ENCODE measurements at places on chromosomes 12 and 14.

- peak; percentile 31 for DNase-seq
These were observed 16.7 kb downstream of the SNRNP35 start for GRCh38 chr12:123474485-123475245.

- DNase-seq, result no peak
These were observed 303.4 kb downstream of the KCNC2 start for GRCh38 chr12:74906224-74906623.

GRCh38 chr14:75442642-75443041 lies 14.8 kb downstream of the JDP2 start:
- DNase-seq, result no peak

- no peak for DNase-seq
These were observed 439.9 kb upstream of the RGS6 start for GRCh38 chr14:71492346-71492745.

- DNase-seq, result no peak
These were observed 15.7 kb upstream of the VSIG10 start for GRCh38 chr12:118119449-118119879.

DNA sequence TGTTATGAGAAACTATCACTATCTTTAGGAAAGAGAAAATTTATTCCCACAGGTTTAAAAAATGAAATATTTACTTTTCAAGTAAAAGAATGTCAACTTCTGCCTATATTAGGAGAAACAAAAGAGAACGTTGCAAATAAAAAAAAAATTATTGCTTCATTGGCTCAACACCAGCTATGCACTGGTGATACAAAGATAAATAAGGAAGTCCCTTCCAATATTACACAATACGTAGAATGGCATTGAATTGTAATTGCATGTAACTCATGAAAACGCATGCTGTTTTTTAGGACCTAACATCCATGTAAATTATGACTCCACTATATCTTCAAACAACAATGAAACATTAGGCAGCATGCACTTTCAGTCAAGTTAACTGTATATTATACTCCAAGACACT lies 56.4 kb upstream of the RERGL start:
- no peak for DNase-seq

- no peak for DNase-seq
These were observed 34.3 kb downstream of the SLC15A4 start for GRCh38 chr12:128789356-128789929.

- DNase-seq, result no peak
These were observed 33.4 kb downstream of the CDC42BPB start for GRCh38 chr14:103023881-103024473.

DNA sequence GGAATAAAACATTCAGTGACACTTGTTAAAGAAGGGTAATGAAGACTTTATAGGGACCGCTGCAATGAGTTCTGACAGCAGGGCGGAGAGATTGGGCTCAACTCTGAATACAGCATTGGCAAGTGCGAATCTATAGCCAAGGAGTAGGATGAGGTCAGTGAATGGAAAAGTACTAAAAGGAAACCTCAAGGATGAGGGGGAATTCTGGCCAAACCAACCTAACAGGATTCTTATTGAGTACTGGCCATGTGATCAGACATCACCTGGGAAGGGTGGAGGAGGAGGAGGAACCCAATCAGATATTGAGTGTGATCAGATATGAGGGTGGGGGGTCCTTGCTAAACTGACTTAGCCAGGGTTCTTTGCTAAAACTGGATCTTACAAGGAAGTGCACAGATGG lies 31.0 kb downstream of the DRAM1 start:
- no peak for DNase-seq

- DNase-seq, result peak; percentile 75
These were observed 48.4 kb upstream of the FOS start for GRCh38 chr14:75230140-75230792.

DNA sequence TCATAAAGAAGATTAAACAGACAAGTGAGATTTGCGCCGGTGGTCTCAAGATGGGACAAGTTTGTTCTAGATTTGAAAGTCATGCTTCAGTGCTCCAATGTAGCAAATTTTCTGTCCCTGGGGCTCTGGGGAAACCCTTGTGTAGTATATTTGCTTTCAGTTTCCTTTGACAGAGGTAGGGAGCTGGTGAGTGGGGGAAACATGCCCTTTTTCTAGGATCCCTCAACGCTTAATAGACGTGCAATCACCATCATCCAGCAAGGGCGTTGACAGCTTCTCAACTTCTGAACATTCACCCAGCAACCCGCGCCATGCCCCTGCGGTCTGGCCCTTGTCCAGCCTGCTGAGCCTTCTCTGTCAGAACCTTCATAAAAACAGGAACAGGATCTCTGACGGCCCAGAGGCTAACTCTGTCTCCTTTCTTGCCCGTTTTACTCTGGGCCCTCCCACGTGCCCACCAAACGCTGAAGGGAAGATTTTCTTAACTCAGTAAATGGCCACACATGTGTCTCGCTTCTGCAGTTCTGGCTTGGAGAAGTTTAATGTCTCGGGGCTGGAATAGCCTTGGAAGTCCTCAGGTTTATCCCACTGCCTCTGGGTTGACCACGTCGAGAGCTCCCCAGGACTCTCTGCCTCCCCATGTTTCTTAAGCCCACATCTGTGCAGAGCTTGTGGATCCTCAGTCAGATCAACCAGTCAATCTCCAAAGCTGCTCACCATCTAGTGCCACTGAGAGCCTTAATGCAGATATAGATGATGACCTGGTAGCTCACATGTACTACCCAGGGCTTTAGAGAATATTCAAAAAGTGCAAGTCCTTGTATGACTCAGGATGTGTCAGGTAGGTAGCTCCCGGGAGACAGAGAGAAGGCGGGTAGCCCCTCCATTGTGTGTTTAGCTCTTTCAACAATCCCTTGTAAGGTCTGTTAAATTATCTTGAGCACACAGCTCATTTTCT lies 58.1 kb upstream of the CCND2 start:
- peak; percentile 17 for DNase-seq

DNA sequence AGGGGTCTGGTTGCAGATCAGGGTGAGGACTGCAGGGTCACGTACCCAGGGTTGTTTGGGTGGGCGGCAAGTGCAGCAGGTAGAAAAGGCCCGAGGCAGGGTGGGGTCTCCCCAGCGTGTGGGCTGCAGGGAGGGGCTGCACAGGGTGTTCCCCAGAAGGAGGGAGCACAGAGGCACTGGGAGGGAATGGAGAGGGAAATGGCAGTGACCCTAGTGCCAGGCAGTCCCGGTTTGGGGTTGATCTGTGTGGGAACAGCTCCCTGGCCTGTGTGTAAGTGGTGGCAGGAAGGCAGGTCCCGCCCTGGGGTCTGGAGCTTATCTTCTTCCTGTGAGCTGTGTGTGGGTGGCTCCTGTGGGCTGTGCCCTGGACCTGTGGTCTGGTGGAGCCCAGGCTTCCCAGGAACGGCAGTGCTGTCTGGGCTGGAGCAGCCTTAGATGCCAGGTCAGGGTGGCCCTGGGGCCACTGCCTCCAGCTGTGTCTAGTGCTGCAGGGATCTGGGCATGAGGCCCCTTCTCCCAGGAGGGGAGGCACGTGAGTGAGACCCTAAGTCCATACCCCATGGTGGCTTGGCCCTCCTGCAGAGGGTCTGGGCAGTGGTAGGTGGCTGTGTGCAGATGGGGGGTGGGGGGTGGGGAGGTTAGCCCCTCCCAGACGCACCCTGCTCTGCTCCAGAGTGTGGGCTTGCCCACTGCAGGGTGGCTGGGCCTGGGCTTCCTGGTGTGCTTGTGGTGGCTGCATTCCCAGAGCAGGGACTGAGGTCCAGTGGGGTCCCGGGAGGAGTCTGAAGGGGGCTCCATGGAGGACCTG lies 363.5 kb downstream of the TMEM121 start:
- DNase-seq, result no peak

DNA sequence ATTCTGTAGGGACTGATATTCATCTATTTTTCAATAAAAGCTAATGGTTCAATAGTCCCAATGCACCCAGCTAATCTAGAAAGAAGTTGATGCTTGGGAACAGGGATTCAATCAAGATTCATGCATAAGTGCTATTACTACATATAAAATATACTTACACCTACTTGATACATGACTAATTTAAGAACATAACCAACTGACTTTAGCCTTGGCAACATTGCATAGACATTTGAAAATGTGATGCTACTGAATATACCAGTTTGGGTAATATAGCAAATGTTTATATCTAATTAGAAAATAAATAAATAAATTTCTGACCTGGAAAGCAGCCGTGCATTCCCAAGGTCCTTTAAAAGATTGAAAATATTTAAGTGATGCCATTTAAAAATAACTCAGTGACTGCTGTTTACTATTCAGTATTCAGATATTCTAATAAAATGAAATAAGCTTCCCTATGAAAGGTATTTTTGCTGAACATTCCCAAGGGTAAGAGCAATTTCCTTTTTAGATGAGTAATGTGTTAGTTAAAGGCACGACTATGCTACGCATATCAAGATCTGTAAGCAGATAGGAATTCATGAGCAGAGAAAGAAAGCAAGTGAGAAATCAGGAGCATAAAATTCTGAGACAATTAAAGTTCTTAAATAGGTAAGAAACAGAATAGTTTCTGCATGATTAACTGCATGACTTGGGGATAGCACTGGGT lies 160.6 kb upstream of the SYT1 start:
- no peak for DNase-seq

GRCh38 chr14:51668870-51669269 lies 17.2 kb downstream of the FRMD6 start:
- DNase-seq, result no peak

DNA sequence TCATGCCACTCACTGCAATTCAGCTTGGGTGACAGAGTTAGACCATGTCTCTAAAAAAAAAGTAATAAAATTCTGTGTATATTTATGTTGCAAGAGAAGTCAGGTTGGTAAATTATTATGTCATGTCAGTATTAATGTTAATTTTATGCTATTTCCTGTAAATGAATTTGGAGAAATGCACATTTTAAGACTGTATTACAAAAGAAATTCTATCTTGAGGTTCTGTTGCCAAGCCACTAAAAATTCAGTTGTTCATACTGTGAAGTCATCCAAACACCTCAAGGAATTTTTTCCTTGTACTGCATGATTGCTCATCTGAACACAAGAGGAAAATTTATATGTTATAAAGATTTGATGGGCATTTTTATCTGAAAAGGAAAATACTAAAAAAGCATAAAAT lies 23.3 kb upstream of the HMGA2 start:
- no peak for DNase-seq

DNA sequence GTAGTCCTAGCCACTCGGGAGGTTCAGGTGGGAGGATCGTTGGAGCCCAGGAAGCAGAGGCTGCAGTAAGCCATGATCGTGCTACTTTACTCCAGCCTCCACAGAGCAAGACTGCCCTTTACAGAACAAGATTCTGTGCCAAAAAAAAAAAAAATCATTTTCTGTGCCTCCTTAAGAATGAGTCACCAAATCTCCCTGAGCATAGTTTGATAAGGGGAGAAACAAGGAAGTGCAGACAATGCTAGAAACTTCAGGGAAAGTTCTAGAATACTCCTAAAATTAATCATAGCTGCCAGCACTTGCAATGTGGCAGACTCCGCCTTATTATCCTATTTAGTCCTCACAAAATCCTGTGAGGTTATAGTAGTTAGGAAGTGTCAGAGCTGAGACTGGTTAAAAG lies 74.5 kb downstream of the KCNK10 start:
- DNase-seq, result no peak

- DNase-seq, result no peak
These were observed 11.2 kb downstream of the MAP4K5 start for GRCh38 chr14:50520947-50521815.

- DNase-seq, result no peak
These were observed 505 bp upstream of the DENND5B start for GRCh38 chr12:31591380-31591901.

GRCh38 chr14:89000007-89000942 lies 175.8 kb downstream of the TTC8 start:
- no peak for DNase-seq

DNA sequence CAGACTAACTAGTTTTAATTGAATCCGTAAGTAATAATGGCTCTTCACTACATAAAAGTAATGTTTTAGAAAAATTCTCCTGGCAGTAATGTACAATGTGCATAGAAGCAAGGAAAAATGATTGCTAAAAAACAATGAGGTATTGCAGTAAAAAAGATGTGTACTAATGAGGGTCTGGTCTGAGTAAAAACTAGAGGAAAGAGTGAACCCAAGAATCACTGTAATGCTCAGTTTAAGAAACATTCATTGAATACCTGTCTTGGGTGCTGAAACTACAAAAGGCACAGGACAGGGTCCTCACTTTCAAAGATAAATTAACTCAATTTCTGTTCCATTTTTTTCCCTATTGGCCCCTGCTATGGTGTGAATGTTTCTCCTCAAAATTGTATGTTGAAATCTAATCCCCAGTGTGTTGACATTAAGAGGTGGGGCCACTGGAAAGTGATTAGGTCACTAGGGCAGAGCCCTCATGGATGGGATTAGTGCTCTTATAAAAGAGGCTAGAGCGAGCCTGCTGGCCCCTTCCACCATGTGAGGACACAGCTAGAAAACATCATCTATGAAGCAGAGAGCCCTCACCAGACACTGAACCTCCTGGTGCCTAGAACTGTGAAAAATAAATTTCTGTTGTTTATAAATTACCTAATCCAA lies 51.6 kb downstream of the RPS6KA5 start:
- DNase-seq, result no peak

DNA sequence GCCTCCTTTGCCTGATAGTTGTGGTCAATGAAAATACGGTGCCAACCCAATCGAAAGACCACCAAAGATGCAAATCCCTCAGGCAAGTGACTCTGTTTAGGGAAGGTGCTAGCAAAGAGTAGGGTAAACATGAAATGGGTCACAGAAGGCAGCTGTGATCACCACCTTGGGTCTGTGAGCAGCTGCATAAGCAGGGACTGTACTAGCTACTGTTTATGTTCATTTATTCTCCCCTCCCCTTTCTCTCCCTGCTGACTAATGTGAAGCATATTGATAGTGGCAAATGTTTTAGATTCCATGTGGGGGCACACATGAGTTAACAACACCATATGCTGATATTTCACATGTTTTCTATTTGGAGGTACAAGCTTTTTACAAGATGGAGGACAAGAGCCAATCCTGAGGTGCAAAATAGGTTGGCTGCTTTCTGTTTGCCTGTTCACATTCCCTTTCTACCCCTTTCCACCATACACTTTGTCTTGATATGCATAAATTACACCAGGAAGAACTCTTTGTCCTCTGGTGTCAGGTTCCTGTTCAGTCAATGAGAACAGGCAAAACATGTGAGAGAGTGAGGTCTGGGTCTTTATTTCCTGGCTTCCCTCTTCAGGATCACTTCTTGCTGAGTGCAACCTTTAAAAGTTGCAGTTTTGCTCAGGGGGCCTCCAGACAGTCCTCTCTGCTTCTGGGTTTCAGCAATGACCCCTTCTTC lies 71.1 kb downstream of the AVPR1A start:
- DNase-seq, result no peak

DNA sequence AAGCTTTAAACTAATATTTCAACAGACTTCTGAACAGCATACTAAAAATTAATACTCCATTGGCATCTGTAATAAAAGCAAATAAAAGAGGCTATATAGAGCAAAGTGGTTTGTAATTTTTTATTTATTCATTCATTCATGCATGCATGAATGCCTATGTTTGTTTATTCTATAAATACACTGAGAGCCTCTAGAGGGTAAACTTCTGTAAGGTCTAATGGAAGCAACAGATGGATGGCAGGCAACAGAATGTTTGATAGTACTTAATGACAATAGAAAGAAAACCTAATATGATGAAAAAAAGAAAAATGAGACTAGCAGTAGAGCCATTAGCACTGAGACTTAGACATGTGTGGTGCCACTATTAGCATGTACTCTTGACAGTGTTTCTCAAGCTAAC lies 253.1 kb downstream of the CCDC91 start:
- DNase-seq, result no peak

GRCh38 chr12:105294886-105295479 lies 35.5 kb upstream of the C12orf75 start:
- no peak for DNase-seq

- no peak for DNase-seq
These were observed 519.9 kb downstream of the TMEM132D start for GRCh38 chr12:129383956-129384355.
